Right cardiac atrium (tissue), 5 donors: ENCODE measurements at places on chromosomes 11 and 22. TPM values are rescaled to one million over a fixed set of nuclear protein-coding genes. Genes with fewer than 3 reads are reported as not detected.

Gene GAB4
- not detected for total RNA-seq

Gene PRG3
- total RNA-seq, result not detected

DNA sequence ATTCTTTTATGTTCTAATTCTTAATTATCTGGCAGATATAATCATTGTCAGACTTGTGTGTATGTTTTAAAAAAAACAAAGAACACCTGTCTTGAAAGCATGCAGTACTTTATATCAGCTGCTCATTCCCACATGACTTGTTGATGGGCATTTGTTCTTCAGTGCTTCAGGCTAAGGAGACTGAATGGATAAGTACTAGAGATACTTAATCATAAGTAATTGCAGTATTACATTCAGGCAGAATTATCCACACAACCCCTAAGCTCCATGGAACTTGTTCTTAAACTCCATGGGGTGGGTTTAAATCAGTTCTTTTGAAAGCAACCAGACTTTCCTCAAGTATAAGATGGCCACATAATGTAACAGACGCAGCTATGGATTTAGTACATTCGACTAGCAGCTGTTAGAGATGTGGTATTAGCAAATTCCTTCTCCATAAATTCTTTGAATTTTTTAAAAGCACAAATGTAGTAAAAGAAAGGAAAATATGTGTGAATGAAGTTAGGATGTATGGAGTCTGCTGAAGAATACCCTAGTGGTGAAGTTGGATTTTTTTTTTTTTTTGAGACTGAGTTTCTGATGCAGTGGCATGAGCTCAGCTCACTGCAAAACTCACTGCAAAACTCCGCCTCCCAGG lies 3.0 kb downstream of the JAM3 start:
- no peak for DNase-seq

DNA sequence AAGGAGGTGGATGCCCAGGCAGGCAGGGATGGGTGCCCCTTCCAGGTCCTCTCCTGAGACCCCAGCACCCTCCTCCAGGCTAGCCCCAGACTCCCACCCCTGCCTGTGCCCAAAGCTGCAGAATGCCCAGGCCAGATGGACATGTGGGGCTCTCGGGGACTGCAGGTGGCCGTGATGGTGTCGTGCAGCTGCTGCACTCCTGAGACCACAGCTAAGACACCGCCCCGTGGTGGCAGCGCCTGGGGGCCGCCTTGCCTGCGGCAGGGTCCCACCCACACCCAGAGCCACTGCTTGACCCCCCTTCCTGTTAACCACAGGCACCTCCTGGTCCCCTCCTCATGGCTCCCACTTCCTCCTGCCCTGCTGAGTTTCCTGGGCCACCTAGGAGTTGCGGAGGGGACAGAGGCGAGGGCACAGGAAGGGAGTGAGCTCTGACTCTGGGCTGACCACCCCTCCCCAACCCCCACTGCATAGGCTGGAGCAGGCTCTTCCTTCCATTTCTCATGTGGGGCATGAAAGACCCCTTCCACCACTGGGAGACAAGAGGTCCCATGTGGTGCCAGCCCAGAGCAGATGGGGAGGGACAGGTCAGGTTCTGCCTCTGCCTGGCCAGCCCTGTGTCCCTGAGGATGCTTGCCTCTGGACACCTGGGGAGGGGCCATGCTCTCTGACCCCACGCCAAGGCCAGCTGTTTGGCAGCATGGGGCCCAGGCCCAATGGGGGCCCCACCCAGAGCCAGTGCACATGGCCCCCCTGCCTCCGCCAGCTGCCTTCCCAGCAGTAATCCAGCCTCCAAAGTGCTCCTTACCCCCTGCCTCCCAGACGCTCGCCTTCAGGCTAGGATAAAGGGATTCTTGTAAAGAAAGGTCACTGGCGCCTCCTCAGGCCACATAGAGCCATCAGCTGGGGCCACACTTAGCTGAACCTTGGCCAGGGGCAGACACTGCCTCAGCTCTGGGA lies 29.3 kb downstream of the OSBPL5 start:
- DNase-seq, result peak; percentile 52
